ENCODE measurements at places on chromosomes 16 and 17. TPM values are rescaled to one million over a fixed set of nuclear protein-coding genes. Genes with fewer than 3 reads are reported as not detected.

- H3K27me3 ChIP-seq: no peaks in the 10 kb centered on the region
- no peak overlapping the region for H3K4me3 ChIP-seq
- no peak for DNase-seq
- no peaks in the 10 kb centered on the region for H3K36me3 ChIP-seq
Observed at GRCh38 chr16:80846680-80847079, 42.3 kb upstream of the CDYL2 start.

GRCh38 chr17:49646391-49647255 is 31.3 kb downstream of the SPOP start:
- H3K27ac ChIP-seq: no peak overlapping the region
- H3K4me3 ChIP-seq: no peak overlapping the region
- peaks cover 3% of the 10 kb centered on the region for H3K36me3 ChIP-seq
- DNase-seq: no peak
- H3K27me3 ChIP-seq: no peaks in the 10 kb centered on the region

- H3K4me1 ChIP-seq: peaks cover 13% of the 10 kb centered on the region
- H3K27ac ChIP-seq: peak overlapping the region; percentile 27
- no peak overlapping the region for H3K4me3 ChIP-seq
- peaks cover 5% of the 10 kb centered on the region for H3K36me3 ChIP-seq
- no peaks in the 10 kb centered on the region for H3K27me3 ChIP-seq
Observed at GRCh38 chr17:46106966-46107644, 86.1 kb downstream of the KANSL1 start.

GRCh38 chr17:38898291-38898679 is 27.1 kb upstream of the LASP1NB start:
- H3K27me3 ChIP-seq: no peaks in the 10 kb centered on the region
- H3K4me1 ChIP-seq: peaks cover 48% of the 10 kb centered on the region
- no peak overlapping the region for H3K4me3 ChIP-seq
- peak overlapping the region; percentile 96 for H3K27ac ChIP-seq
- peaks cover 2% of the 10 kb centered on the region for H3K36me3 ChIP-seq

DNA sequence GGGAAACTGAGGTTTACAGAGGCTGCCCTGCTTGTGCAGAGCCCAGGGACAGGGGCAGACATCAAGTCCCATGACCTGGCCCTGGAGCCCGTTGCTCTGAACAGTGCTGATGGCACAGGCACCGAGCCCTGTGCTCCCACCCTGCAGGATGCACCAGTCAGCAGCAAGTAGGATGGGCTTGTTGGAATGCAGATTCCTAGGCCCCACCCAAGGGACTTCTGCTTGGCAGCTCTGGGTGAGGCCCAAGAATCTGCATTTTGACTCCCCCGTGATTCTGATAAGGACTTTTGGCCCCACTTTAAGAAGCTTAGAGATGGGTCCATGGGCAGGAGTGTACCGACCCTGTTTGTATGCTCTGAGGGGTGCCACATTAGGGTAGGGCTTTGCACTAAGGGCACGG is 23.3 kb downstream of the LASP1 start:
- DNase-seq: no peak
- no peaks in the 10 kb centered on the region for H3K36me3 ChIP-seq
- no peaks in the 10 kb centered on the region for H3K27me3 ChIP-seq
- peaks cover 47% of the 10 kb centered on the region for H3K4me1 ChIP-seq
- H3K4me3 ChIP-seq: no peak overlapping the region

GRCh38 chr17:51742571-51742970 is 415.9 kb downstream of the CA10 start:
- H3K36me3 ChIP-seq: no peaks in the 10 kb centered on the region
- no peaks in the 10 kb centered on the region for H3K27me3 ChIP-seq
- no peak overlapping the region for H3K27ac ChIP-seq
- H3K4me3 ChIP-seq: no peak overlapping the region
- H3K4me1 ChIP-seq: no peaks in the 10 kb centered on the region

GRCh38 chr17:9371019-9371418 is 204.6 kb downstream of the STX8 start:
- H3K4me3 ChIP-seq: no peak overlapping the region
- no peak for DNase-seq
- no peaks in the 10 kb centered on the region for H3K36me3 ChIP-seq
- no peaks in the 10 kb centered on the region for H3K4me1 ChIP-seq
- no peak overlapping the region for H3K27ac ChIP-seq
- no peaks in the 10 kb centered on the region for H3K27me3 ChIP-seq

Gene CFAP97D1
- total RNA-seq: not detected

Gene FBXO39
- total RNA-seq: 0.70 TPM

Gene CDK3
- total RNA-seq: 13.2 TPM

DNA sequence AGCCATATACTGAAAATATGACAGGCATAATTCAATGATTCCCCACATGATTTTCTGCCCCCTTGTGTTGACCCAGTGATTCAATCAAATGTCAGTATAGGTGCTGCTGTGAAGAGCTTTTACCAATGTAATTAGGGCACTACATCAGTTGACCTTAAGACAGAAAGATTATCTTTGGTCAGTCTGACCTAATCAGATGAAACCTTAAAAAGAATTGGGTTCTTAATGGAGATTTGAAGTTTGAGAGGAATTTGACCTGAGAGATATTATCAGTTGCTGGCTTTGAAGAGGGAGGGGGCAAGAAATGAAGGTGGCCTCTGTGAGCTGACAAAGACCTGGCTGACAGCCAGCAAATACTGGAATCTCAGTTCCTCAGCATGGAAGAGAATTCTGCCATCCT is 358.7 kb upstream of the CA10 start:
- H3K27me3 ChIP-seq: no peaks in the 10 kb centered on the region
- no peak overlapping the region for H3K27ac ChIP-seq
- no peaks in the 10 kb centered on the region for H3K4me1 ChIP-seq
- H3K4me3 ChIP-seq: no peak overlapping the region

DNA sequence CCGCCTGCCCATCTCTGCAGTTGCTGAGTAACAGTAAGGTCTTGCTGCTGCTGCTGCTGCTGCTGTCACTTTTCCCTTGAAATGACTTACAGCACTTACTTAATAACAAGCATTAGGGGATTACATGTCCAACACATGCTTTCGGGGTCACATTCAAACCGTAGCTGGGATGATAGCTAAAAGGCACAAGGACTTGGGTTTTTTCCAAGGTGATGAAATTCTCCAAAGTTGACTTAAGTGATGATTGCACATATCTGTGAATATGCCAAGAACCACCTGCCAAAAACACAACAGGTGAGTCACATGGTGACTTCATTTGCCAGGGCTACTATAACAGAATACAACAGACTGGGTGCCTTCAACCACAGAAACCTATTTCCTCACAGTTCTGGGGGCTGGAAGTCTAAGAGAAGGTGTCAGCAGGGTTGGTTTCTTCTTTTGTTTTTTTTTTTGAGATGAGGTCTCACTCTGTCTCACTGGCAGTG is 121.9 kb upstream of the TNRC6C start:
- no peak for DNase-seq
- no peak overlapping the region for H3K4me3 ChIP-seq
- H3K4me1 ChIP-seq: peaks cover 7% of the 10 kb centered on the region
- H3K27ac ChIP-seq: no peak overlapping the region
- peaks cover 50% of the 10 kb centered on the region for H3K27me3 ChIP-seq
- H3K36me3 ChIP-seq: no peaks in the 10 kb centered on the region

DNA sequence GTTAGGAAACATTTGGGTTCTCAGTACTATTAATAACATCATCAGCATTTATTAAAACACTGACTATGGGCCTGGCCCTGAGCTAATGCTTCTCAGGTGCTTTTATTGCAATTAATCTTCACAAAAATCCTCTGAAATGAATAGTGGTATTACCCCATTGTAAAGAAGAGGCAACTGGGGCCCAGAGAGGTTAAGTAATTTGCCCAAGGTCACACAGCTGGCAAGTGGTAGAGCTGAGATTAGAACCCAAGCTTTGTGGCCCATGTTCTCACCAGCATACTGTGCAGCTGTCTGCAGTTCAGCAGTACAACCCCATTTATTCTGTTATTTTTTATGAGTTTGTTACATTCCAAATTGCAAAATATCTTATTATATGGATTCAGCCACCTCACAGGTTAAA is 82.3 kb downstream of the TBC1D16 start:
- no peaks in the 10 kb centered on the region for H3K36me3 ChIP-seq
- no peaks in the 10 kb centered on the region for H3K27me3 ChIP-seq
- no peak for DNase-seq
- H3K27ac ChIP-seq: no peak overlapping the region
- peaks cover 12% of the 10 kb centered on the region for H3K4me1 ChIP-seq

Gene CRISPLD2
- total RNA-seq: 0.25 TPM

Gene KCNG4
- not detected for total RNA-seq

DNA sequence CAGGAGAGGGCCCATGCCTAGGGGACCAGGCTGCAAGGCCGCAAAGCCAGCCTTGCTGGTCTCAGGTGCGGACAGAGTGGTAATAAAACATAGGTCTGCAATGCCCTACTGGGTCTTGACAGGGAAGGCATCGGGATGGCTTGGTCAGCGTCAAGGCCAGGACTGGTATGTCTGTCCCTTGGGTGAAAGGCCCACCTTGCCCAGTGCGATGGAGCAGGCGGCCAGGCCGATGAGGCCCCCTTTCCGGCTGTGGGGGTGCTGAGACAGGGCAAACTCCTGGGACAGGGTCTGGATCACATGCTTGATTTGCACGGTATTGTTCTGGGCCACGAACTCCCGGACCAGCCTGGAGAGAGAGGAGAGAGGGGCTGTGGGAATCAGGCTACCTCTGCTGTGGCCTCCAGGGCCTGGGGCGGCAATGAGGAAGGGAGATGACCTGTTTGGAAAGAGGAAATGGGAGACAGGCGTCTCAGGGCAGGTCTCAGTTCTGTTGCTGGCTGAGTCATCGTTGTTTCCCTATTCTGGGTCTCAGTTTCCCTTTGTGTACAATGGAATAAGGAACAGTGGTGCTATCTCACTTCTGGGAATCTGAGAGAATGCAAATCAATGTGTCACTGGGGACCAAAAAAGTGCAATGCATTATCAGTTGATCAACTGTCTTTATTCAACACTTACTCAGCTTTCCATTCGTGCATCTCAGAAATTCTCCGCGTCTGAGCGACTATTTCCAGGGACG is 14.8 kb downstream of the VAC14 start:
- no peaks in the 10 kb centered on the region for H3K27me3 ChIP-seq
- no peaks in the 10 kb centered on the region for H3K4me1 ChIP-seq
- H3K4me3 ChIP-seq: no peak overlapping the region
- no peak for DNase-seq

Gene LITAFD
- not detected for total RNA-seq
